NCI-H2227 treated with DMSO at 0.1 percent for 48 hours (cell line): ENCODE measurements at places on chromosomes 1 and 21.
A peak's percentile ranks its signal among the peaks of the same experiment; 100 is the strongest.

- DNase-seq: no peak
Measured at GRCh38 chr1:185512442-185512841, 195.4 kb upstream of the IVNS1ABP start.

- no peak for DNase-seq
Measured at GRCh38 chr1:193685986-193686385, 499.6 kb upstream of the B3GALT2 start.

DNA sequence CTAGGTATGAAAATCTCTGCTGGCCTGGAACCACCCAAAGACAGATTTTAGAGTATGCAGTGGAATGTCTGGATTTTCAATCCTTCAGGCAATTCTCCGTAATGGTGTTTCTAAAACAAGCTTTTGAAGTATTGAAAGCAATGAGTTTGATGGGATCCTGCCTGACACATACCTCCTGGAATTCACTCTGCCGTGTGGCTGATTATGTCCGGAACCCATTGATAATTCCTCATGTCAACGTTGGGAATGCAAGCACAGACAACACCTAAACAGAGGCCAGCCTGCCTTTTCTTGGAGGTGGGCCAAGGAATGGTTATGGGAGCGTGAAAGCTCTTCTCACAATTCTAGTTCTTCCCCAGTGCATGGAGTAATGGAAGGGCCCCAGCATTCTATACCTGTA, 168.9 kb upstream of the HMCN1 start:
- DNase-seq: no peak

GRCh38 chr1:55045430-55045829, 6.1 kb downstream of the PCSK9 start:
- no peak for DNase-seq

DNA sequence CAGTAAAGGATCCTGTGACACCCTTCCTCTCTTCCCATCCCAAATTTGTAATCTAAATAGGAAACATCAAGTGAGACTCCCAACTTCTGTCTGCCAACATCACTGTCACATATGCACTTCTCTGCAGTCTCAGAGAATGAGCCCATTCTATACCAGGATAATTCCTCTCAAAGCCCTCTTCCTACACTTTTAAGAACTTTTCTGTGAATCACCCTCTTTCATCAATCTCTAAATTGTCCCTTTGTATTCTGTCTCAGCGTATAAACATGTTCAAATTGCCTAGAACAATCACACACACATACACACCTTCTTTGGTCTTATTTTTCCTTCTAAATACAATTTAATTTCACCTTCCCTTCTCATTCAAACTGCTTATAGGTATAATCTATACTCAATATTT, 111.8 kb downstream of the PTBP2 start:
- no peak for DNase-seq

DNA sequence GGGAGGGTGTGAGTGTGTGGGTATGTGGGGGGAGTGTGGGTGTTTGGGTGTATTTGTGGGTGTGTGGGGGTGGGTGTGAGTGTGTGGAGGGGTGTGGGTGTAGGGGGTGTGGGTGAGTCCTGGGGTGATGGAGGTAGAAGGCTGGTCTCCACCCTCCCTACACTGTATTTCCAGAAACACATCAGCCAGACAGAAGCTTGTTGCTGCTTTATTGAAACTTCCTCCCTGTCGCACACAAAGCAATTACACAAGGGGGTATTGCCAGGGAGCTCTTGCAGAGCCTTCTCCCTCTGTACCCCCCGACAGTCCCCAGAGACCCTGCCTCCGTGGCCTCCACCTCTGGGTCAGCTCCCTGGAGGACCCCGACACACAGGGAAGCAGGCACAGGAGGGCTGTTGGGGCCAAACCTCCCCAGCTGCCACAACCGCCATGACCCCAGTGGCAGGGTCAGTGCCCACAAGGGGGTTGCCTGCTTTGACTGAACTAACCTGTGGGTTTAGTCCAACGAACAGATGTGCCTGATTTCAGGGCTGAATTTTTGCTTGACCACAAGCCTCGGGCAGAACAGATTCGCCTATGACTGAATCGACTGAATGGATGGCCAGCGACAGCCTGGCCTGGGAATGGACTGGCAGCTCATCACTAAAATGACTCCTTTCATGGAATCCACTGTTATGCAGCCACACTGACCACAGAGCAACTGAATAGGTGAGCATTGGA, 9.1 kb upstream of the MATN1 start:
- DNase-seq: no peak

GRCh38 chr1:188958461-188959115, 1519.1 kb downstream of the BRINP3 start:
- DNase-seq: no peak

DNA sequence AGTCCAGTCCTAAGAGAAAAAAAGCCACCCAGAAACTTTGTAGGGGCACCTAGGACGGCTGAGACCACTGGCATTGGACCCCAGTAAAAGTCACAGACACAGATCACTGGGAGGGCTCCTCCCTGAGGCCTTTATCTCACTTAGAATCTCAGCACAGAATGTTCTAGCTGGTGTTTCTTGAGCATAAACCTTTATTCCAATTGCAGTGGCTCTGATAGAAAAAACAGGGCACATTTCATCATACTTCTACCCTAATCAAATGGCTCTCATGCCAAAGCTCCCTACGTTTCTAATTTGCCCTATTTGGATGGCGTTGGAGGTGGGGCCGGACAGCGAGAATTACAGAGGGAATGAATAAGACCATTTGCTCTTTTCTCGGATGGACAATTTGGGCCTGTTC, 53.8 kb downstream of the NGF start:
- no peak for DNase-seq

DNA sequence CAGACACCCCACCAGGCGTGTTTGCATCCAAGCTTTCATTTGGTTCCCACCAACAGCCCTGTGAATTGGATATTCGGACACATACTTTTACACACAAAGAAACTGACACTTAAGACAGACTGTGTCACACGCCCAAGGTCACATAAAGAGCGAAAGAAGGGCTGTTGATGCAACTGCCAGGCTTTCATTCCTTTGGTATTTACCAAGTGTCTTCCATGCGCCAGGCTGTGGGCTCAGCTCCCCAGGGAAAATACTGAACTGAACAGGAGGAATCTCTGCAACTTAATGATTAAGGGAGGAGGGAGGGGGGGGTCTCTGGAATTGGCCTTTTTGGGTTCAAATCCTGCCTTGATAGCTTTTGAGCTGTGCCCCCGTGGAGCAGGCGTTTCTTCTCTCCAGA, 122.8 kb downstream of the ACTL8 start:
- DNase-seq: peak; percentile 4

- no peak for DNase-seq
Measured at GRCh38 chr1:12343823-12344487, 114.1 kb downstream of the VPS13D start.

DNA sequence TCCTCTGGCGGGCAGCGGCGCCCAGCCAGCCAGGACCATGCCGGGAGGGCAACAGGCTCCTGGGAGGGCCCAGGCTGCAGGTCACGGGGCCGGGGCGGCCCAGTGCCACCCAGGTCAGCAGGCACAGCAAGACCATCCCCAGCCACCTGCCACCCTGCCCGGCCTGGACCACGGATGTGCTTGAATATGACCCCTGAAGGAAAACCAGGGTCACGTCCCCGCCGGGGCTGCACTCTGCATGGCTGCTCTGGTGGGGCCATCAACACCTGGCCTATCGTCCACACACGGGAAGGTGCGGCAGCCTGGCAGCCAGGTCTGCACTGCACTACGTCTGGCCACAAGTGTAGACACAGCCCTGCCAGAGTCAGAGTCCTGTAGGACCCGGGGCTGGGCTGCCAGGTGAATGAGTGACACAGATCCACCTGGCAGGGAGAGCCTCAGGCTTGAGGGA, 6.9 kb downstream of the WNT9A start:
- no peak for DNase-seq

- DNase-seq: no peak
Measured at GRCh38 chr21:42276076-42276475, 39.1 kb downstream of the TFF3 start.

DNA sequence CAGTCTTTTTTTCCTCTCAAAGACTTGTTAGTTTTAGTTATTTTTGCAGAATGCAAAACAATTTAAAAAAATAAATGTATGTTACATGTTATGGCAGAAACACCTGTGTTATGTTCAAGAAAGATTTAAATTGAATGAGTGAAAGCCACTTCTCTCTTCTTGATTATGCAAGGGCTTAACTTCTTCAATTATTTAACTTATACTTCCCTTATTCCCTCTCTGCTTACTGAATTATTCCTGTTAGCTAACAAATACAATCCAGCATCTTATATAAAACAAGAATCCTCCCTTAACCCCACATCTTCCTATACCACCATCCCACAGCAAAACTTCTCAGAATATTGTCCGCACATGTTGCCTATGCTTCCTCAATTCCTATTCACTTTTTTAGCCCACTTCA, 10.7 kb upstream of the FCER1A start:
- no peak for DNase-seq

DNA sequence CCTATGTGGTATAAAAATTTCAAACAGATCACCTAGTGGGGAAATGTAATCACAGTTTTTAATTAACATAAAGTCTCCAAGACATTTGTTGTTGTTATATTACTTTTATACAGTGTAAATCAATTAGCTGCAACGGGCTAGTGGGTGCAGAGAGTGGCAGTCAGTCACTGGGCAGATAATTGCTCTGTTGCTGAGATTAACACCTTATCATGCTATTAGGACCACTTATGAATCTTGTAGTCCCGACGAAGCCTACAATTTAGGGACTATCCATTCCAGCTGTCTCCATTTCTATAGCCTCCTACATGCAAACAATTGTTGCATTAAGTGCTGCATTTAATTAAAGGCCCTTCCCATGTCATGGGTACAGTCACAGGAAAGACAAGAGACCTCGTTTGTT, 158.9 kb upstream of the PROX1 start:
- no peak for DNase-seq
